HFFc6 (cell line): ENCODE measurements at places on chromosomes 7 and 10. TPM values are rescaled to one million over a fixed set of nuclear protein-coding genes. Genes with fewer than 3 reads are reported as not detected.

GRCh38 chr7:5203183-5203537, 13.1 kb downstream of the WIPI2 start:
- no peak for DNase-seq

DNA sequence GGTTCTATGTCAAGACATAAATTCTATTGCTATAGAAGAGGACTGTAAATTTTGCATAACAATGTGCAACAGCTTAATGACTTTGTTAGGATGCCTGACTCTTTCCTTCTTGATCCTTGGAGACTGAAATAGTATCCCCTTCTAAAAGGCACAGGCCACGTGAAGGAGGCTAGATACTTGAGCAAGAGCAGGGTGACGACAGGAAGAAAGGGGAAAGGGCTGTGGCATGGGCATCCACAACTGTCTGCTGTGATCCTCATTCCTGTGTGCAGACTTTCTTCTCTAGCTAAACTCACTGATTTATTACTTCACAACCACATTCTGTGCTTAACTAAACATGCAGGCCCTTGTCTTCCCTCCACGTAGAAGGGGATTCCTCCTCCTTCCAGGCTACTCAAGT, 1111.8 kb upstream of the C7orf33 start:
- DNase-seq, result no peak

- DNase-seq, result no peak
Measured at GRCh38 chr7:111485701-111486380, 76.5 kb downstream of the IMMP2L start.

DNA sequence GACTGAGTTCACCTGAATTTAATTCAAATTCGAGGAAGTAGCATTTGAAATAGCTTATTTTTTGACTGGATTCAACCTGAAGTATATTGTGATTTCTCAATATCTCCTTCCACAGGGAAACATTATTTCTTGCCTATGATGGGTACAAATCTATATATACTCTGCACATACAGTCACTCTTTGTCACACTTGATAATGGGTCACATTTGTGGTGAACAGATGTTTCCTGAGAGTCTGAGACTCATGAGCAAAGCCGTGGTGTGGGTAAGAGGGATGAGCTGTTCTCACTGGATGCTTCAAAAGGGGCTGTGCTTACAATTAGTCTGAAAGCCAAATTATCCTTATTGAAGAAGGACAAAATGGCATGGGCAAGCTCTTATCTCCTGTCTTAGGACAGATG, 18.0 kb upstream of the TBXAS1 start:
- DNase-seq, result no peak

DNA sequence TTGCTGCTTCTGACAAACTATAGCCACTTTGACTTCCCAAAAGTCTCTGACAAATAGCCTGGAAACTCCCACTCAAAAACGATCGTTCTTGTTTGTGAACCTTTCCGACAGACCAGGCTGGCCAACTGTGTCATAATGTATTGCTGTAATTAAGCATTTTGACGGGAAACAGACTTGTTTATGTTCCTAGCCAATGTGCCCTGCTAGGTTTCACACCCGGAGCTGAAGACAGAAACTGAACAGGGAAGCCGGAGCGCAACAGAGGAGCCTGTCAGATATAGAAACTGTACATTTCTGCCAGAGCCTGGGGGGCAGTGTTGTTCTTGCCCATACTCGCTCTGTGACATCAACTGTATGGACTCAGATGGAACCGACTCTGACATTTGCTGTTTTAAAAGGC, 55.3 kb upstream of the C7orf33 start:
- DNase-seq, result no peak

DNA sequence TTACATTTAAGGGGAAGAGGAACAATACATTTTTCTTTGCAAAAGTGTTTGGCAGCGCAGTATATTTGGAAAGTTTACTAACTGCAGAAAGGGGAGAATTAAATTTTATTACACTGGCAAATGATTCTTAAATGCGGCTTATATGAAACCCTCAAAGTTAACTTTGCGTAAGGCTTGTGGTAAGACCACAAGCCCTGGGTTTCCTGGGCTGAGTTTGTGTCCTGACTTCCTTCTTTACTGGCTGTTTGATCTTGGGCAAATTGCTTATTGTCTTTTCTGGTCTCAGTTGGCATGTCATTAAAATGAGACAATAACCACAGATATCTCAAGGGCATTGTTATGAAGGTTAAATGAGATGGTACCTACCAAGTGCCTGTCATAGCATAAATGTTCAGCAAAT, 106.8 kb downstream of the GLRX3 start:
- no peak for DNase-seq

GRCh38 chr7:610141-610530, 90.5 kb upstream of the PDGFA start:
- DNase-seq, result no peak

GRCh38 chr7:1912593-1913465, 242.8 kb downstream of the ELFN1 start:
- peak; percentile 93 for DNase-seq

DNA sequence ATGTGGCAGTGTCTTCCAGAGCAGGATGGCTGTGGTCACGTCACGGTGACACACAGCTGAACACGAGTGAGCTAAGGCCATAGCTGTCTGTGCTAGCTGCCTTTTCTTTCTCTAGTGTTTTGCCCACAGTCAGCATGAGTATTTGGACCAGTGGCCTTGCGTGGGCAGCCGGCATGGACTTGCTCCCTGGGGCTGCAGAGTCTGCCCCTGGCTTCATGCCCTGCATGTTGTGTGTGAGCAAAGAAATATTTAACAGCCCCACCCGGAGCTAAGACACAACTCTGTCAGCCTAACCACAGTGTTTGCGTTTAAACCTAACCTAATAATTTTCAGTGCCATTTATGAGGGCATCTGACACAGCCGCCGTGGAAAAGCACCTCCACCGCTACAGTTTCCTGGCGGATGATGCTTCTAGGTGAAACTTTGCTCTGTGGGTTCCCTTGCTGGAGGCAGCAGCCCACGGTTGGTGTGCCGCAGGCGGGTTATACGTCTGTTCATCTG, 14.6 kb downstream of the CHST12 start:
- peak; percentile 12 for DNase-seq

Gene HMX3
- not detected in 3 replicates for total RNA-seq

Gene TMEM139
- total RNA-seq, result not detected in 3 replicates

Gene TSPAN13
- 23.5 to 66.8 TPM (median 52.0 TPM) in 3 replicates for total RNA-seq
